ENCODE measurements at places on chromosomes 7 and 10.

- no peak for DNase-seq
Observed at GRCh38 chr7:25485026-25485425, 256.7 kb upstream of the NPVF start.

DNA sequence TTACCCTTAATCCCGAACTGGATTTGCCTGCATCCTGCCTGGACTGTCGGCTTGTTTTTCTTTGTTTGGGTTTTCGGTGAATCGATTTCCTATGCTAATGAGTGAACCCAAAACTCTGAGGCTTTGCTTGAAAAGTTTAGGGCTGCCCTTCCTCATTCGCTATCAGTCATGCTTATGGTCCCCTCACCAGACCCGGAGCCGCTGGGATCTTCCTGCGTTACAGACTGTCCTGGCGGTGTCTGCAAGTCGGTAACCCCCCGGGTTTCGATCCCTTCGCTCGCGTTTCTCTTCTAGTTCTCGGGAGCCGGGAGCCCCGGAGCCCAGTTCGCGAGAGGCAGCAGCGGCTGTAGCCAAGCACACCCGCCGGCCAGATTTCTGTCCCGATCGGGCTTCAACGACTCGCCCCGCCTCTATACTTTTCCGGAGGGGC lies 2.2 kb downstream of the EMX2 start:
- DNase-seq: no peak

DNA sequence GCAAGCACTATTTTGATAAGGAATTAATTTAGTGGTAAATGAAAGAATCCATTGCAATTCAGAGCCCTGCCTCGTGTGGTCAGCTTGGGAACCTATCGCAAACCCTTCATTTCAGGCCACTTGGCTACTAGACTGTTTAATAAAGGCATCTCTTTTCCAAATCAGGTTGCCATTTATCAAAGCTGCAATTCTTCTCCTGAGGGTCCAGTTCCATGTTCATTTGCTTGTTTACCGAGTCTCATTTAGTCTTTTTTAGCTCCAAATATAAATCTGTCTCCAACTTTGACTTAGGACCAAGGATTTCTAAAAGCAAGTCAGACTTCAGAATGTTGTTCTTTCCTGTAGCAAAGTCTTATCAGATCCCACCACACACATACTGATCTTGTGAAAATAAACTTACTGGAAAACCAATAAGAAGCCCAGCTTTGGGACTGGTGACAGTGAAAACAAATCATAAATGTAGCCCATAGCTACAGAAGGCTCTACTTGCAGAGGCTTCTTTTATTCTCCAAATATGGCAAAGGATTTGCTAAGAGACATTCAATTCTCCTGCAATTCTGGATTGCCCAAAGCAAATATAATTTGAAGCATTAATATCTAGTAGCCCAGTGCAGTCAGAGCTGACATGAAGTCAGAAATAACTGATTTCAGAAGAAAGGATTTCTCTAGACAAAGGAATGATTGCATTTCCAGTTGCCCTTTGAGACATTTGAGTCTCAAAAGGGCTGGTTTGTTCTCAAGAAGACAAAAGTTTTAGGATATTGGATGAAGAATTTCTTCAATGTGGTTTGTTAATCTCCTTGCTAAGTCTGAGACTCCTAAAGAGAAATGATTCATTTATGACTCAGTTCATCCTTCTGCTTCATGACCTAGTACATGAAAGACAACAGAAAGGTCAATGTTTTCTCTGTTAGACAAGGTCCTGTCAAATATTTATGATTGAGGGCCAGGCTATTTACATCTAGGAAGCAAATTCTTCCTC lies 28.0 kb downstream of the PPP1R3C start:
- DNase-seq: no peak

GRCh38 chr10:1107679-1108078 lies 51.5 kb downstream of the WDR37 start:
- no peak for DNase-seq

DNA sequence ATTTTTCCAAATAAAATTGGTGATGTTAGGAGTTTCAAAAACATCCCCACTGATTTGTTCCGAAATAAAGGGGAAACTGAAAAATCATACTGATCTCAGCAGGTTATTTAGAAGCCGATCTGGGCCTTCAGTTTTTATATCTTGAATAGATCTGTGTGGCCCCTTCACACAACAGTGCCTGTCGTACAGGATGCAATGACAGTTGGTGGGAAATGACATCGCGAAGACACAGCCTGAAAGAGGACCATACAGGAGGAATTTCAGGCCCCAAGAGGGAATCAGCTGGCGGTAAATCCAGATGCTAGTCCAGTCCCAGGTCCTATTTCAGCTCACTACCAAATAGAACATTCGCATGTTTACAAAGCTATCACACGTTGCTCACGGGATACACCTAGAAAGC lies 3.0 kb downstream of the H2BK1 start:
- no peak for DNase-seq

DNA sequence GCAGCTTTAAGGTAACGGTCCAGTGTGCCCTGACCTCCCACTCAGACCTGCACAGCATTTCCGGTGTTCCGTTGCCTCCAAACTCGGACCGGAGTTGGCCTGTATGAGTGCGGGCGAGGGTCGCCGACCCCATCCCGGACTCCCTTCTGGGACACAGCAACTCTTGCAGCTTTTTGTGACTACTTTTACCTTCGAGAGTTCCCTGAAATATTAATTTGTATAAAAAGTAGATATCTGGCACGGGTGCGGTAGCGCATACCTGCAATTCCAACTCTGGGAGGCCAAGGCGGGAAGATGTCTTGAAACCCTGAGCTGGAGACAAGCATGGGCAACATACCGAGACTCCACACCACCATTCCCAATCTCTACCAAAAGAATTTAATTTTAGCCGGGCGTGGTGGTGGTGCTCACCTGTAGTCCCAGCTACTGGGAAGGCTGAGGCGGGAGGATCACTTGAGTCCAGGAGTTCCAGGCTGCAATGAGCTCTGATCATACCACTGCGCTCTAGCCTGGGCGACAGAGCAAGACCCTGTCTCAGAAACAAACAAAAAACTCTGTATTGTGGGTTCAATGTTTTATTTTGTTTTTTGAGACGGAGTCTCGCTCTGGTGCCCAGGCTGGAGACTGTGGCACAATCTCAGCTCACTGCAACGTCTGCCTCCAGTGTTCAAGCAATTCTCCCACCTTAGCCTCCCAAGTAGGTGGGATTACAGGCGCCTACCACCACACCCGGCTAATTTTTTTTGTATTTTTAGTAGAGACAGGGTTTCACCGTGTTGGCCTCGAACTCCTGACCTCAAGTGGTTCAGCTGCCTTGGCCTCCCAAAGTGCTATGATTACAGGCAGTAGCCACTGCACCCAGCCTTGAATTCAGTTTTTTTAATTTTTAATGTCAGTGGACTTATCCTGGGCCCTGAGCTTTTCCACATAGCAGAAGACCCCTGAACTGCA lies 1.1 kb upstream of the PPP1R35 start:
- DNase-seq: no peak

GRCh38 chr10:71584461-71584860 lies 135.1 kb downstream of the C10orf105 start:
- no peak for DNase-seq

DNA sequence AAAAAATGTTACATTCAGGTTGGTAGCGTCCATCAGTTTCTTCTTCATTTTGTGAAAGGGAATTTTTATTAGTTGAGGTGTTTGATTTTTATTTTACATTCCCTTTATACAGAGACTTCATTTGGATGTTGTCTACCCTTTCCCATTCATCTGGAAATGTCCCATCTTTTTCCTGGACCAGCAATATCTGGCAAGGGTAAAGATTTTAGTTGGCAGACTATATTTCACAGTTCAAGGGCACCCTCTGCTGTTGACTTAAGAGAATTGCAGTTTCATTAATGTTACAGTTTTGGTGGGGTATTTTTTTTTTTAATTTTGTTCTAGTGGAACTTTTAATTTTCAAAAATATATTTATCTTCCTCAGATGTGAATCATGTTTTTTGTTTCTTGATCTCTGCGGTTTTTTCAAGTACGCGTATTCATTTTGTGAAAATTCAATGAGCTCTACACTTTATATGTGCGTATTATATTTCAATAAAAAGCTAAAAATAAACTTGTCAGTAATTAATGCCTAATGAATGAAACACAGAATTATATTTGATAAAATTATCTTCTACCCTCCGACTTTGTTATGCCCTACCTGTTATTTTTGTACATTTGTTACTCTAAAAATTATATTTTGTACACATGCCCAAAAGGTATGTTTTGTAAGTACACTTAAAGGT lies 97.9 kb upstream of the KLF14 start:
- peak; percentile 72 for DNase-seq

DNA sequence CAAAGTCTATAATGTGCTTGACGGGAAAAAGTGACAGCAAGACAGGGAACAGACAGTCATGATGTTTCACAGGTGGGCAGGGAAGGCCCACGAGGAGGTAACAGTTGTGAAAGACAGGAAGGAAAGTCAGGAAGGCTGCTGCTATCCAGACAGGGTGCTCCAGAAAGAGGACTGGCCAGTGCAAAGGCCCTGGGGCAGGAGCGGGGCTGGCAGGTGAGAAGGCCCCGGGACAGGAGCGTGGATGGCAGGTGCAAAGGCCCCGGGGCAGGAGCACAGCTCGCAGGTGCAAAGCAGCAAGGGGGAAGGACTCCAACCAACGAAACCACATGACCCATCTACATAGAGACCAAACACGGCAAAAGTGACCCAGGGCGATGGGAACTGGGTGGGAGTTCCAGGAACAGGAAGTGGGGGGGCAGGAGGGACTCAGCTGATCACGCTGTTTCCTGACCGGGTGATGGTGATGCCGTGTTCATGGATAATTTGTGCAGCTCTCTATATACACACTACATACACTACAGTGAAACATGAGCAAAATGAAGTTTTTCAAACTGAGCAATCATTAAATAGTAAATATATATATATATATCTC lies 138.2 kb downstream of the MAD1L1 start:
- DNase-seq: no peak

DNA sequence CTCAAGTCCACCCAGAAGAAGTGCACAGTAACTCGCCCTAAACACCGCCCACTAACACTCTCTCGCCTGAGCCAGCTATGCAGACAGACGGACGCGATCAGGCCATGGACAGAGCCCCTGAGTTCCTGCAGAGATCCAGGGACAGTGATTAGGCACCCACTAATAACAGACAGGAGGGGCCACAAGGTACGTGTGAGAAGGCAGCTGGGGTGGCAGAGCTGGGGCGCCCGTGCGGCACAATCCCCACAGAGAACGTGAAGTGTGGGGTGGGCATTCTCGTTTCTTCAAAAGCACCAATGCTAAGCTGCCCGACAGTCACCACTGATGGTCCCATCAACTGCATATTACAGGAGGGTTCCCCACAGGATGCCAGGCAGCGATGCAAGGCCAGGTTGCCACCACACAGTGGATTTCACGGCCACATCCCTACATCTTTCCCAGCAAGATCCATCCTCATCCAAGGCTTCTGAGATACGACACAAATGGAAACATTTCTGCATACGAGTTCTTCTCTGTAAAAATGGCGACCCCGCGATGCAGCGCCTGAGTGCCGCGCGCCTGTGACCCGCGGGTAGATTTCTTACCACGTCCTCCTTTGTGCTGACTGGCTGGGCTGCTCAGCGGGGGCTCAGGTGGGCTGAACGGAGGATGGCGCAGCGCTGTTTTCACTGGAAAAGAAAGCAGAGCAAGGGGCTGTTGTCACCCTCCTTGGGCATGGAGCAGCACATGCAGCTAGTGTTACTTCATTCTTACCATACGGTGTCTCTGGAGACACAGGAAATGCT lies 237.5 kb downstream of the TNS3 start:
- no peak for DNase-seq

- peak; percentile 20 for DNase-seq
Observed at GRCh38 chr7:74174606-74175082, 488 bp downstream of the EIF4H start.

DNA sequence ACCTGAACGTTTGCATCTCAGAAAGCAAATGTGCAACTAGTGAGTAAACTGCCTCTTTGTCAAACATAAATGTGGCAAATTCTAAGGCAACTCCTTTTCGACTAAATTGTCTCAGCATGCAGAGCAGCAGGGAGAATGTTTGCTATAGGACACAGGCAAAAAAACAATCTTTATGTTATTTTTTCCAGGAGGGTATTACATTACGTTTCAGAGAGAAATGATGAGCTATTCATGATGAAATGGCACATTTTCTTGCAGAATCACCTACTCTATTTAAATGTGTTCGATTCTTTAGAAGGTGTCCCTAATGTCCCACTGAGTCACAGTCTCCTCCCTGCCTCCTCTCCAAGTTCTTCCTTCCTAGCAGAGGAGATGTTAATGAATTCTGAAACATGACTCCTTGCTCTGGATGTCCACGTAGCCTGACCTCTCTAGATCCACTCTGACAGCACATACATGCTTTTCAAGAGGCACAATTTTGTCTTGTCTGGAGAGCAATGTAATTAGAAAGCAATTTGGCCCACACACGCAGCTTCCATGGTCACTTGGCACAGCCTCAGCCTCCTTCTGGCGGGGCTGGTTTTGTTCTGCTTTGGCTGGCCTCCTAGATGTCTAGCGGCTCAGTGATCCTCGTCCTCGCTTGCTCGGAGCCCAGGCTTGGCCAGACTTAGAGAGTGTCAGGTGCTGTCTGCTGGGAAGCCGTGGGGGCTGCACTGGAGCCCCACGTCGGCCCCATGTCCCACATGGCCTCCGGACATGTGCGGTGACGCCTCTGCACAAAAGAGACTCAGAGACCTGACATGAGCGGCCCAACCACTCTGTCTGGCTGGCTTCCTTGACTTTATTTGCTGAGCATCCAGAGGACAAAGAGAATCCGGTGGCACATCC lies 125.7 kb upstream of the ZNF438 start:
- peak; percentile 31 for DNase-seq

DNA sequence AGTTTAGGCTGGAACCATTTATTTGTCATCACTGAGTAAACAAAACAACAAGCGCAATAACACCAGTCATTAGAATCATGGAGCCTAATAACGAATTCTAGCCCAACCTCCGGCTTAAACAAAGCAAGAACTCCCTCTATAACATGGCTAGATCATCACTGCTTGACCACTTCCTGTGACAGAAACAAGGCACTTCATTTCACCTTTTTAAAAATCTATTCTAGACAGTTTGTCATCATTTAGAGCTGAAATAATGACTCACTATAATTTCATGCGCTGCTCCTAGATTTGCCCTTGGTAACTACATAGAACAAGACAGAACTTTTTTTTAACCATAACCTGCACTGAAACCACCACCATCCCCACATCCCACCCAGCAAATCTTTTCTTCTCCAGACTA lies 81.3 kb downstream of the OSBPL3 start:
- DNase-seq: no peak

DNA sequence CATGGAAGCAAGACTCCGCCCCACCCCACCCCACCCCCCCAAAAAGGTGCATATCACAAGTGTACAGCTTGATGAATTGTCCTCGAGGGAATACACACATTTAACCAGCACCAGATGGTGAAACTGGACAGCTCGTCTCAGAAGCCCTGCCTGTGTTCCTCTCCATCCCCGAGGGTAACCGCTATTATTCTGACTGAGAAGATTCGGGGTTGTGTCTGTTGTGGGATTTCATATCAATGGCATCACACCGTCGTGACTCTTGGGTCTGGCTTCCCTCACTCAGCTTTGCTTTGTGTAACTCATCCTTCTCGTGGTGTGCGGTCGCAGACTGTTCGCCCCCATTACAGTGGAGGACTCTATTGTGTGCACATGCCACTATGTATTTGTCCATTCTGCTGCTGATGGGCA lies 18.9 kb downstream of the PODXL start:
- DNase-seq: no peak

Measured in NCI-H2227 treated with DMSO at 0.1 percent for 48 hours (cell line).